NCI-H1930 (cell line): ENCODE measurements at places on chromosomes 1 and 21.

- DNase-seq = no peak
Measured at GRCh38 chr1:6922096-6922931, 137.1 kb downstream of the CAMTA1 start.

DNA sequence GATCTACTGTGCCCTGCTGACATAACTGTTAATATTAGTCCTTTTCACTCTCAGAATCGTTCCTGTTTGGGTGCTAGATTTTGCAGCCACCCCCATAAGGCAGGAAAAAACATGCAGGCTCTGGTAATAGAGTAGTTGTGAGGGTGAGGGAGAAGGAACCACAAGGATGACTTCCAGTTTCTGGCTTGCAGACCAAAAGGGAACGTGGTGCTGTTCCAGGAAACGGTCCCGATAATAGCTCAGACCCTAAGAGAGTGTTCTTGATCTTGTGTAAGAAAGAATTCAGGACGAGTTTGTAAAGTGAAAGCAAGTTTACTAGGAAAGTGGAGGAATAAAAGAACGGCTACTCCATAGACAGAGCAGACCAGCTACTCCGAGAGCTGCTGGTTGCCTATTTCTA, 50.7 kb upstream of the RHOU start:
- no peak for DNase-seq

GRCh38 chr1:42934541-42935312, 23.9 kb downstream of the SLC2A1 start:
- no peak for DNase-seq

DNA sequence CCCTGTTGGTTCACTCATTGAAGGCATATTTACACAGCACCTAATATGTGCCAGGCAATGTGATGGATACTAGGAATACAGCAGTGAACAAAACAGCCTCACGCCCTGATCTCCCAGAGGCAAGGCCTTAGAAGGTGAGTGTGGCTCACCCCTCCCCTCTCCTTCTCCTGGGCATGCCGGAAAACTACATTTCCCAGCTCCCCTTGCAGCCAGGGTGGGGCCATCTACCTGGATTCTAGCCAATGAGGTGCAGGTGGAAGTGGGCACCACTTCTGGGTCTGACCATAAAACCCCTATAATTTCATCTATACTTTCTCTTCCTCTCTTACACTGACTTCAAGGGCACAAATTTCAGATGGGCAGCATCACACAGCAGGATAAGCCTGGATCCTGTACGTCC, 63.8 kb downstream of the FBXO2 start:
- no peak for DNase-seq

- no peak for DNase-seq
Measured at GRCh38 chr1:119896303-119896702, at the start of gene ADAM30. TSS of gene ADAM30 (minus strand) at chr1:119896515. CDS start at chr1:119896336, 179 bp downstream.

- DNase-seq = no peak
Measured at GRCh38 chr1:40317394-40318074, 448 bp upstream of the COL9A2 start.

- DNase-seq = no peak
Measured at GRCh38 chr1:115277276-115277675, 60.8 kb downstream of the NGF start.

DNA sequence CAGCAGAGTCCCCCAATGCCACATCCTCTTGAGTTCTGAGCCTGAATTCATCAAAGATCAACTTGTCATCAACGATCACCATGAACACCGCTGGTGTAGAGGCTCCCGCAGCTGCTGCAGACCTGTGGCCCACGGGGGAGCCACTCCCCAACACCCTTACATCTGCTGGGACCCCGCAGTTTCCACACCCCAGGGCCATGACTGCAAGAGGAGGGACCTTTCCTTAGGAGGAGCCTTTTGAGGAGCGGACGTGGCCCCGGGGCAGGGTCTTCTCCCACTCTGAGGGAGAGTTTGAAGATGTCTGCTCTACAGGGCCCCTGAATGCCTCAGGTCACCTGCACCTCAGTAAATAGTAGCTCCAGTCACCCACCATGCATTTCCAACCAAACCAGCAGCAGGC, 2.7 kb downstream of the PRDM15 start:
- no peak for DNase-seq

DNA sequence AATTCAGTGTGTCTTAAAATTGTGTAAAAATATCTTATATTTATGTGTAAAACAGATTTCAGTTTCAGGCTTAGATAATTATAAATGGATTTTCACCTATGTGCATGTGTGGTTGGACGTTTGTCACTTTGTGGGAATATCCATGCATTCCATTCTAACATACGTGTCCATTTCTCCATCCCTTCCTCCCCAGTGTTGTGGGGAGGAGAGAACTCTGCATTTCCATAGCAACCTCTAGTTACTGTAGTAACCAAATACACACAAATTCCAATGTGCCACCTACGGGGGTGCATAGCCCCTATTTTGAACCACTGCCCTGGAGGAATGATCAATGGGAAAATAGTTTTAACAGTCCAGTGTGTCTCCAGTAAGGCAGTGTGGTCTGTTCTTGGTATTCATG, 79.0 kb downstream of the RASAL2 start:
- DNase-seq = no peak

- DNase-seq = no peak
Measured at GRCh38 chr1:104785575-104786187, 1036.0 kb downstream of the AMY1C start.

DNA sequence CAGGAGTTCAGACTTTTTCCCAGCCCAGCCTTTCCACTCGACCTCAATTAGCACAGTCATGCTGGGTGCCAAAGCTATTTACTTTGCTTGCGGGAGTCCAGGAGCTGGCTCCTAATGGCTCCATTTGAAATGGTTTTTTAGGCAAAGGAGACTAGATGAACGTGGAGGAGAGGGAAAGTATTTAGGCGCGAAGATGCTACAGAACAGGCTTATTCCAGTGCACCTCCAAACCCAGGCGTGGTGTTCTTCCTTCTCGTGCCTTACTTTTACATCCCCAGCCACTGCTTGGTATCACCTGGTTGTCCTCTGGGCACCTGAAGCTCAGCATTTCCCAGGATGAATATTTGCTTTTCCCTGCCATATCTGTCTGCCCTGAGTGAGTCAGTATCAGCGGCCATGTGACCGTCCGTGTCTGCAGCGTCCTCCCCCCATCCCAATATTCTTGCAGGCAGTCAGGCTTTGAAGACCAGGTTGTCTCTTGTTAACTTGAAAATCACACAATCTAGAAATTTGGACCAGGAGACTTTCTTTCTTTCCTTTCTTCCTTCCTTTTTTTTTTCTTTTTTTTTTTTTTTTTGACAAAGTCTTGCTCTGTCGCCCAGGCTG, 198.5 kb downstream of the DYRK1A start:
- DNase-seq = no peak

- no peak for DNase-seq
Measured at GRCh38 chr1:161088587-161089110, 709 bp downstream of the NECTIN4 start.

GRCh38 chr21:37233551-37234146, 33.5 kb downstream of the VPS26C start:
- DNase-seq = no peak

GRCh38 chr1:233113009-233113879, 162.8 kb downstream of the NTPCR start:
- DNase-seq = no peak

GRCh38 chr1:29757866-29758780, 521.8 kb downstream of the PTPRU start:
- DNase-seq = no peak

DNA sequence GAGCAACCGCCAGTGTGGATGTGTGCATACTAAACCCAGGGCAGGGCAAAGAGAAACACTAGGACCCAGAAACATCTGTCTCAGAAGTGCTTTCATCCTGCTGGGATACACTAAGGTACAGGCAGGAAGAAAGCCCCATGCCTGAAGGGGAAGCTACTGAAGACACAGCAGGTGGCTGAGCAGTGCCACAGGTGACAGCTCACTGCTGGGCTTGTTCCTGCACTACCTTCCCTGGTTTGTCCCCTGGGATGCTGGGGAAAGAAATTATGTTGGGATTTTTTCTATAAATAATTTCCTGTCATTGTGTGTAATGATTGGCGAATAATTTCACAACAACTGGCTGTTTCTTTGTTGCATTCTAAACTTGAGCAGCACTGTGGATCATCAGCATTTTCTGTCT, 245.3 kb upstream of the RAB4A start:
- DNase-seq = no peak

DNA sequence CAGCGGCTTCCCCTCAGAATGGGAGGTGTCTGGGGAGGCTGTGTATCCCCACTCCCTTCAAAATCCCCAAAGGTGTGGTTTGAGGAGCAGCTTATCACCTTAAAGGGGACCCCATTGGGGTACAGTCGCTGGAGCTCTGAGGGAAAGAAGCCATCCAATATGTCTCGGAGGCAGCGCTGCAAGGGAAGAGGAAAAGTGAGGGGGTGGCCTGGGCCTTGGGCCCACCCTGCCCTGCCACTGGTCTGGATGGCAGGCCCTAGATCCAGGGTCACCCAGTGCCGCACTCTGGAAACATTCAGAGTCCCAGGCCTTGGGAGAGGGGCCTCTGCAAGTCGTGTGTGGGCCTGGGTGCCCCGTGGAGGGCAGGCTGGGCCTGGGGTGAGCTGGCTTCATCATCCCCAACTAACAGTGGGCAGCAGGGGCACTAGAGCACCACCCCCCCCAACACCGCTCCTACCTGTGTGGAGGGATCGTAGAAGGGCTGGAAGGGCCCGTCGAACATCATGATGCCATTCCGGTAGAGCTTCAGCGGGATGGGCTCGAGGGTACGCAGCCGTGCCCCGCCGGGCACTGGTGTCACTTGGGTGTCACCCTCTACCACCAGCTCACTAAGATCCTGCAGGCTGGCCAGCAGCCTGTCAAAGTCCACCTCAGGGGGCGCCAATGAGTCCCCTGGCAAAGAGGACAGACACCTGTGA, 5.6 kb downstream of the SH3BGRL3 start:
- no peak for DNase-seq

DNA sequence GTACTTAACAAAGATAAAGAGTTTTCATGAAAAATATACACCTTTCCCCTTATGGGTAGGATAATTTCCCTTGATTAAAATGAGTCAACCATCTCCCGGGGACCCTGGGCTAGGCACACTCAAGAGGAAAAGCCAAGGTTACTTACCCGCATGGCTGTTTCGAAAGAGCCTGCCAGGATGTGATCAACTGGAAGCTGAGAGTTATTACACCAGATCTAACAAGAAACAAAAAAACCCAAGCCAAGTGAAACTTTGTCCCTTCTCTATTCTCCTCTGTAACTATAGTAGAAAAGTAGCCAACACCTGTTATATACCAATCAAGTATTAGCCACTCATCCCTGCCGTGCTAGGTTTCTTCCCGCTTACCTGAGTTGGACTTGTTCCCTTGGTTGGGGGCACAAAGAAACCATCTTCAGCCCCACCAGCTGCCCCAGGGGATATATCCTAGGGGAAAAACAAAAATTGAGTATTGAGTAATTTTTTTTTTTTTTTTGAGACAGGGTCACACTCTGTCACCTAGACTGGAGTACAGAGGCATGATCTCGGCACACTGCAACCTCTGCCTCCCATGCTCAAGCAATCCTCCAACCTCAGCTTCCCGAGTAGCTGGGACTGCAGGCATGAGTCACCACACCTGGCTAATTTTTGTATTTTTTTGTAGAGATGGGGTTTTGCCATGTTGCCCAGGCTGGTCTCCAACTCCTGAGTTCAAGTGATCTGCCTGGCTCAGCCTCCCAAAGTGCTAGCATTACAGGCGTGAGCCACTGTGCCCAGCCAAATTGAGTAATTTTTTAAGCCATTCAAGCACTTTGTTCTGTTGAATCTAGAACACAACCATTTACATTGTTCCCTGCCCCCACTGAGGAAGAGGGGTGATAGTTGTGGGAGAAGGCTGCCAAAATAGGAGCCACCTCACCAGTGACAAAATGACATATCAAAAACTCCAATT, 8.4 kb upstream of the PEX19 start:
- no peak for DNase-seq

- DNase-seq = no peak
Measured at GRCh38 chr1:52096216-52096615, 40.1 kb downstream of the BTF3L4 start.

GRCh38 chr1:228349701-228350171, 56.9 kb downstream of the TRIM11 start:
- DNase-seq = no peak
